ENCODE measurements at places on chromosomes 1 and 21. TPM values are rescaled to one million over a fixed set of nuclear protein-coding genes. Genes with fewer than 3 reads are reported as not detected.

Gene FNDC10
- 0.28 TPM for total RNA-seq

DNA sequence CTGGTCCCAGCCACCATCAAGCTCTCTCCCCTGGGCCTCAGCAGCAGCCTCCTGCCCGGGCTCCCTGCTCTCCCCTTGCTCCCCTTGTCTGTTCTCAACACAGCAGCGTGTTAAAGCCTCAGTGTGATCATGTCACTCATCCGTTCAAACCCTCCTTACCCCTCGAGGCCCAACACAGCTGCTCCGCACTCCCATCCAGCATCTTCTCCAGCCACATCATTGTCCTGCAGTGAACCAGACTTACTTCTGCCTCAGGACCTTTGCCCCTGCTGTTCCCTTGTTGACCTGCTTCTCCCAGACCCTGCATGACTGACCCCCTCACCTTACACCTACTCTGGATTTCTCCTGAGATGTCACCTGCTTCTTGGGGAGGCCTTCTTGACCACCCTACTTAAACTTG lies 13.3 kb downstream of the CDK18 start:
- no peak for DNase-seq

Gene KCNA10
- not detected for total RNA-seq

DNA sequence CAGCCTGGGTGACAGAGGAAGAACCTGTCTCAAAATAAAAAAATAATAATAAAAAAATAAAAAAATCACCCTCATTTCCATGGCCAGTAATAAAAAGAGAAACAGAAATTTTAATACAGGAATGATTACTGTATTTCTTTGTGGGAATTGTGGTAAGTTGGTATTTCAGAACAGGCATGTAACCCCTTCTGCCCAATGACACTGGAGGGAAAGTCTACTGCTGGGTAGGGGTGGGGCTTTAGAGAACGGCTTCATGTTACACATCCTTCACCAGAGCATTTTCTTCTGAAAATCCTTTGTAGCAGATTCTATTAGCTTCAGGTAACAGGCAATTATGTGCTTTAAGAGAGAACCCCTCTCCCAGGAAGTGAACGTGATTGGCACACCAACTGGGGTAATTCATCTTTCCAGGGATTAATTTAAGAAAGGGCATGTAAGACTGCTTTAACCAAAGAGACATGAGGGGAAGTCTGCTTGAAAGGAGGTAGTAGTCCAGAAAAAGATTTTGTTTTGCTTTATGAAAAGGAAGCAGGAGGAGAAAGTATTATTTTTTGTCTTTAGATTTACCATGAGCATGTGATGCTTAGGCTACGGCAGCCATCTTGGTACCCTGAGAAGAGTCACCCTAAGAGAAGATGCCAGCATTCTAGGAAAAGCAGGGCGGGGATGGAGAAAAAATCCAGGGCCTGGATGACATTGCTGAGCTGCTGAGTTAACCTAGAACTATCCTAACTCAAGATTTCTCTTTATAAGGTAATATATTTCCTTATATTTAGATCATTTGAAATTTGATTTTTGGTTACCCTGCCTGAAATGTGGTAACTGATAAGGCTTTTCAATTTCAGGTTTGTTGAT lies 57.7 kb upstream of the DPT start:
- no peak for DNase-seq
